ENCODE measurements at places on chromosomes 4 and X.
A peak's percentile ranks its signal among the peaks of the same experiment; 100 is the strongest.

DNA sequence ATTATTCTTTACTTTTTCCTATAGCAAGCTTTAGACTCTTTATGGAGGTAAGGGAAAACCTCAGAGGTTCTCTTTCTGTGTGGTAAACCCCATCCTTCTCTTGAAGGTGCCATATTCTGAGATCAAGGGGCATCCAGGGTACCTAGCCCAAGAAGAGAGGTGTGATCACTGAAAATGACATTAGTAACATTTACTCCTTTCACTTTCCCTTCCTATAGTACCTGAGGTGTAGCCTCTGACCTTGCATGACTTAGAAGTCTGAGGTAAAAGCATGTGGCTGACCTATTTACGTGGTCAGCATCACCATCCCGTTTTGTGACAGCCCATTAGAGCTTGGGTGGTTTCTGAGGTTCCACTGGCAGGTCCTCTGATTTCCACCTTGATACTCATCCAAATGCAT, 25.7 kb downstream of the SGMS2 start:
- DNase-seq = no peak

- no peak for DNase-seq
Observed at GRCh38 chr4:41542526-41543275, 4.7 kb downstream of the LIMCH1 start.

DNA sequence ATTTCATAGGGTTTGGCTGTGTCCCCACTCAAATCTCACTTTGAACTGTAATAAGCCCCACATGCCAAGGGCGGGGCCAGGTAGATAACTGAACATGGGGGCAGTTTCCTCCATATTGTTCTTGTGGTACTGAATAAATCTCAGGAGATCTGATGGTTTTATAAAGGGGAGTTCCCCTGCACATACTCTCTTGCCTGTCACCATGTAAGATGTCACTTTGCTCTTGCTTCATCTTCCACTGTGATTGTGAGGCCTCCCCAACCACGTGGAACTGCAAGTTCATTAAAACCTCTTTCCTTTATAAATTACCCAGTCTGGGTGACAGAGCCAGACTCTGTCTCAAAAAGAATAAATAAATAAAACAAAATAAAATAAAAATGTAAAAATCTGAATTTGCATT, 95.9 kb downstream of the PDS5A start:
- no peak for DNase-seq

- DNase-seq = no peak
Observed at GRCh38 chrX:124393659-124394058, 47.3 kb downstream of the SH2D1A start.

DNA sequence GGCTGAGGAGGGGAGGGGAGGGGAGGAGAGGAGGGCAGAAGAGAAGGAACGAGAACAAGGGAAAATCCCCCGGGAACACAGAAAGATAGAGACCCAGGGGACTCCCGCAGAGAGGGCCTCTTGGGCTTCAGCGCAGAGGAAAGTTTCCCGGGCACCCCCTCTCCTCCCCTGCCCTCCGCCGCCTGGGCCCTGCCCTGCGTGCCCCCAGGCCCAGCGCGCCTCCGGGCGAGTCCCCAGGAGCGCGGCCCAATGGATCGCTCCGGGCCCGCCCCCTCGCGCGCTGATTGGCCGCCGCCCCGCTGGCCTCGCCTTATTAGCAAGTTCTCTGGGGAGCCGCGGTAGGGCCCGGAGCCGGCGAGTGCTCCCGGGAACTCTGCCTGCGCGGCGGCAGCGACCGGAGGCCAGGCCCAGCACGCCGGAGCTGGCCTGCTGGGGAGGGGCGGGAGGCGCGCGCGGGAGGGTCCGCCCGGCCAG, at the start of gene MSX1:
MSX1 (plus strand) TSS at position 341 of the 474 bp plus-strand sequence. CDS start 235 bp downstream, outside the sequence.
- DNase-seq = peak; percentile 91

DNA sequence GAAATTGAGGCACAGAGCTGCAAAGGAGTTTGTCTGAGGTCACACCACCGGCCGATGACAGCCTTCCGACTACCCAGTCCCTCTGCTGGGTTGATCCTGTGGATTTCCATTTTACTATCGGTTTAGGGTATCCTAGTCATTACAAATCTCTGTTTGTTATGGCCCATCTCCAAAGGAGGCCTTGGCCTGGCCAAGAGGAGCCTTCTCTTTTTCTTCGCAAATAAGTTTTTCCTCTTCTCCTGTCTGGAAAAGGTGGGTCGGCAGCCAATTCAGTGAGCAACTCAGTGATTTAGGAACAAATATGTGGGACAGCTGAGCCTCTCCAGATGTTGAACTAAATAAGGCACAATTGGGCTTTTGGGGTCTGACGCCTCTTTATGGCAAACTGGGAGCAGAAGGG, 169.2 kb upstream of the RBPJ start:
- no peak for DNase-seq
